RWPE1 (cell line): ENCODE measurements at places on chromosomes 13 and 19.

DNA sequence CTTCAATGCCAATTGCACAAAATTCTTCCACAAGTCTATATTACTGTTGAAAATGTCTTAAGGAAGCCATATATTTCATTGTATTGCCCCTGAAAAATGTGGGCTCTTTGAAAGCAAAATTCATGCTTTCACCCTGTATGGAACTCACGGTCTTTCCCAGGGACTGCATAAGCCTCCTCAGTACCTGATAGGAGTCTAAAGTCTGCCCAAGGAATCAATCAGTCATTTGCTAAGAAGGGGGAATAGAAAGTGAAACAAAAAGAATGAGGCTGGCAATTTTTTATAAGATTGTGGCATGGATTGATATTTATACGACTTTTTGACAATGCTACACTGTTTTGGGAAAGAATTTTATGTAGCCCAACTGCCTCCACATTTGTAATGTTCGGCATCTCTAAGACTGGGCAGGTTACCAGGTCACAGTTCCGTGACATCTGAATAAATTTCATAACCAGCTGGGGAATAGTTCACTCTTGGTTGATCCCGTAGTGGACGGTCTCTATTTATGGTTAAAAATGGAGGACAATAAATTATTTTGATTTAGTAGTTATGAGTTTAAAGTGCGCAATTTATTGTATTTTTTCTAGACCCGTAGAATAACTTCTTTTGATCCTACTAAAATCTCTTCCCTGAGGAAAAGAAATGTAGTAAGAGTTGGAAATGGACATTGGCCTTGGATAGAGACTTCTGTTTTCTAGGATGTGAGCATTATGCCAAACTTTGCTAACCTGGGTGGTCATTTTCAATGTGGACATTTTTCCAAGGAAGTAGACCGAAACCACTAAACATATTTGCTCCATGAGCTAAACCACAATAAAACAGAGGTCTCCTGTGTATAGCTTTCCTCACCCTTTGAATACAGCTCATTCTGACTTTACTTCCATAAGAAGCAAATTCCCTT lies 1585.4 kb downstream of the EFNB2 start:
- DNase-seq, result no peak

DNA sequence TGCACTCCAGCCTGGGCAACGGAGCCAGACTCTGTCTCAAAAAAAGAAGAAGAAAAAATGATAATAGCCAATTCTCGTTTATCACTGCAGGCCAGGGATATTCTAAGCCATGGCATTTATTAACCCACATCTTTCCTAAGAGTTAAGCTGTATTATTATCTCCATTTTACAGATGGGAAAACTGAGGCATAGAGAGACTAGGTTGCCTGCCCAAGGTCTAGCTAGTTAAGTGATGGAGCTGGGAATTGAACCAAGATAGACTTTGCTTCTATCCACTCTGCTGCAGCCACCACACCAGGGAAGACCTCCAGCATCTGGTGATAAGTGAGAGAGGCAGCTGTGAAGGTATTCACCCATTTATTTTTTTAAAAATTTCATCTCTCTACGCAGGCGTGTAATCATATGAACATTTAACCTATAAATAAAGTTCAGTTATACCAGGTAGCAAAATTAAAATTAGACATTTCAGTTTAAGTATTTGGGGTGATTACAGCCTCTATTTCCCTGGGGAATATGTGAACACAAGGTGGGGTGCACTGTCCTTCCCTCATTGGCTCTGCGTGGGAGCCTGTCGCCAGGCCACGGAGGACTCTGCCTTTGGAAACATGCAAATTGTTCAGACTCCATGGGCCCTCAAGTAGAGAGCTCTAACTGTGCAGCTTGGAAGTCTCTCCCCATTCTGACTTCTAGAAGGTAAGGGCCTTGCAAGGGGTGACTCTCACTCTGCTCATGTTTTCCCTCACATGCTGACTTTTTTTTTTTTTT lies 157.8 kb downstream of the SIPA1L3 start:
- DNase-seq, result no peak

DNA sequence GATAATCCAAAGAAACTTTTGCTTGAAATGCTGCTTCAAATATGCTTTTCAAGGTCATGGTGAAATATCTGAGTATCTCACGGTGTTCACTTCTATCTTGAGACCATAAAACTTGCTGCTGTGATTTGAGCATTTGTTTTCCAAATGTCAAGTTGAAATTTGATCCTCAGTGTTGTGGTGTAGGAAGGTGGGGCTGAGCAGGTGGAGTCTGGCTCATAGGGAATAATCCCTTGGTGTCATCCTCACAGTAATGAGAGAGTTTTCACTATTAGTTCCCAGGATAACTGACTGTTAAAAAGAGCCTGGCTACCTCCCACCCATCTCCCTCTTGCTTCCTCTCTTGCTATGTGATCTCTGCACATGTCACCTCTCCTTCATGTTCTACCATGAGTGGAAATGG lies 858.0 kb upstream of the SLITRK5 start:
- no peak for DNase-seq

GRCh38 chr13:95023405-95023804 lies 277.8 kb downstream of the ABCC4 start:
- DNase-seq, result peak; percentile 12

DNA sequence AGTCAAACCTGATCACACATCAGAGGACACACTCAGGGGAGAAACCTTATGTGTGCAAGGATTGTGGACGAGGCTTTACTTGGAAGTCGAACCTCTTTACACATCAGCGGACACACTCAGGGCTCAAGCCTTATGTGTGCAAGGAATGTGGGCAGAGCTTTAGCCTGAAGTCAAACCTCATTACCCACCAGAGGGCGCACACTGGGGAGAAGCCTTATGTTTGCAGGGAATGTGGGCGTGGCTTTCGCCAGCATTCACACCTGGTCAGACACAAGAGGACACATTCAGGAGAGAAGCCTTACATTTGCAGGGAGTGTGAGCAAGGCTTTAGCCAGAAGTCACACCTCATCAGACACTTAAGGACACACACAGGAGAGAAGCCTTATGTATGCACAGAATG lies 8.2 kb upstream of the ZNF527 start:
- DNase-seq, result no peak

- DNase-seq, result peak; percentile 13
Measured at GRCh38 chr13:30159446-30159839, 147.9 kb downstream of the KATNAL1 start.

DNA sequence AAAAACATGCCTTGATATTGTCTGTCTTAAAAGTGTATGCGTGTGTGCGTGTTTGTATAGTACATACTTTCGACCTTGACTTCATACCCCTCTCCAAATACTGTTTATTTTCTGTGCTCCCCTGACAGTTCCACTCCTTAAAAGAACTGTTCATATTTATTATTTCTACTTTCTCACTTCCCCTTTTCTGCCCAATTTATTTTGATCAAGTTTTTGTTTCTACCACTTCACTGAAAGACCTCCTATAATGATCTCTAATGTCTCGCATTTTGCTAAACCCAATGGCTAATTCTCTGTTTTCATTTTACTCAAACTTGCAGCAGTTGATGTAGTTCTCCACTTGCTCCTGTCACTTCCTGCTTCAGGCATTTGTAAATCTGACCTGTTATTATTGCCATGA lies 426.1 kb upstream of the KLF12 start:
- no peak for DNase-seq

GRCh38 chr19:55287361-55288079 lies 3.7 kb downstream of the BRSK1 start:
- no peak for DNase-seq

- DNase-seq, result peak; percentile 84
Measured at GRCh38 chr13:95256091-95256490, 45.2 kb downstream of the ABCC4 start.

DNA sequence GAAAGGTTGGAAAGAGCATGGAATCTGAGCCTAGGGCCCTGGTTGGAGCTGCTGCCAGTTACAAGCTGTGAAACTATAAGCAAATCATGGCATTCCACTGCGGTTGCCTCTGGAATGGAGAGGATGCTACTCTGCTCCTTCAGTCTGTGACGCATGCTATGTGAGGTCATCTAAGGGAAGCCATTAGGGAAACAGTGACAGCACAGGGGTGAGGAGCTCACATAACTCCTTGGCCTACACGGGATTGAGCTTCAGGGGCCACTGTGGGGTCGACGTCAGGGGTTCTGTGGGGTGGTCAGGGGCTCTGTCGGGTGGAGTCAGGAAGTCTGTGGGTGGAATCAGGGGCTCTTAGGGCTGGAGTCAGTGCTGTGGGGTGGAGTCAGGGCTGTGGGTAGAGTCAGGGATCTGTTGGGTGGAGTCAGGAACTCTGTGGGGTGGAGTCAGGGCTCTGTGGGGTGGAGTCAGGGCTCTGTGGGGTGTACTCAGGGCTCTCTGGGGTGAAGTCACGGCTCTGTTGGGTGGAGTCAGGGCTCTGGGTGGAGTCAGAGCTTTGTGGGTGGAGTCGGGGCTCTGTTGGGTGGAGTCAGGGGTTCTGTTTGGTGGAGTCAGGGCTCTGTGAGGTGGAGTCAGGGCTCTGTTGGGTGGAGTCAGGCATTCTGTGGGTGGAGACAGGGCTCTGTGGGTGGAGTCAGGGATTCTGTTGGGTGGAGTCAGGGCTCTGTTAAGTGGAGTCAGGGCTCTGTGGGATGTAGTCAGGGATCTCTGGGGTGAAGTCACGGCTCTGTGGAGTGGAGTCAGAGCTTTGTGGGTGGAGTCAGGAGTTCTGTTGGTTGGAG lies 35.8 kb upstream of the MEDAG start:
- peak; percentile 56 for DNase-seq

- no peak for DNase-seq
Measured at GRCh38 chr13:22092791-22093560, 422.1 kb downstream of the FGF9 start.

DNA sequence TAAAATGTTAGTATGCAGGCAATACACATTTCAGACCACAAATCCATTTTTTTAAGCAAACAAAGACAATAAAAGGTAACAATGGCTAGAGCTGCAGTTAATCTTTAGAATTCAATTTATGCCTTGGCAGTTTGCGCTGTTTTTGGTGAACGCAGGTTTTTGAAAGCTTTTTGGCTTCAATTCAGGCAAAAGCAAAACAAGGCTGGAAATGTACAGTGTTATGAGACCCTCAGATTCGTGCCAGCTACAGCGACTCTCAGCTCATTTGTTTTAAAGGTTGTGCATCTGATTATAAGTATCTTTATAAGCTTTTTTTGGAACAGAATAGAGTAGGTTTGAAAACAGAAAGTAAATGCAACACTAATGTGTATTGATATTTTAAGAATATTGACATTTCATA lies 63.6 kb upstream of the SOX1 start:
- no peak for DNase-seq
